Colonic mucosa (tissue), 4 donors: ENCODE measurements at places on chromosomes 4 and X. TPM values are rescaled to one million over a fixed set of nuclear protein-coding genes. Genes with fewer than 3 reads are reported as not detected.

Gene RAB9B
- total RNA-seq, result 0.54 TPM

DNA sequence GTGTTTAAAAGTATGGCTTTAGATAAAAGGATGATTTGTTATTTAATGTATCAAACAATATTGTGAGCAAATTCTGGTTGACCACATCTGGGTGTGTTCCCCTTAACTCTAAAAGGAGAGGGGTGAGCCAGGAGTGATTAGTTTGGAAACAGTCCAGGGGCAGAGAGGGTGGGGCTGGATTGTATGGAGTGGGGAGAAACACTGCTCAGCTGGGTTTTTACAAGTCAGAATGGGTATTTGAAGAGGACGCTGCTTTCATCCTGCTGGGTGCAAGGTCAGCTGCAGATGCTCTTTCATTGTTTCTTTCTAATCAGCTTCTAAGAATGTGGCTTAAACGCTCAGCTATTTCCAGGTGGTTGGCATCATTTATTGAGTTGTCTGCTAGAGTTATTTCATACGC is 82.8 kb upstream of the LIMCH1 start:
- H3K4me1 ChIP-seq, result no peaks in the 10 kb centered on the region
- no peak overlapping the region for H3K4me3 ChIP-seq
- no peaks in the 10 kb centered on the region for H3K36me3 ChIP-seq
- H3K27ac ChIP-seq, result no peak overlapping the region

Gene PAGE2
- total RNA-seq, result not detected

DNA sequence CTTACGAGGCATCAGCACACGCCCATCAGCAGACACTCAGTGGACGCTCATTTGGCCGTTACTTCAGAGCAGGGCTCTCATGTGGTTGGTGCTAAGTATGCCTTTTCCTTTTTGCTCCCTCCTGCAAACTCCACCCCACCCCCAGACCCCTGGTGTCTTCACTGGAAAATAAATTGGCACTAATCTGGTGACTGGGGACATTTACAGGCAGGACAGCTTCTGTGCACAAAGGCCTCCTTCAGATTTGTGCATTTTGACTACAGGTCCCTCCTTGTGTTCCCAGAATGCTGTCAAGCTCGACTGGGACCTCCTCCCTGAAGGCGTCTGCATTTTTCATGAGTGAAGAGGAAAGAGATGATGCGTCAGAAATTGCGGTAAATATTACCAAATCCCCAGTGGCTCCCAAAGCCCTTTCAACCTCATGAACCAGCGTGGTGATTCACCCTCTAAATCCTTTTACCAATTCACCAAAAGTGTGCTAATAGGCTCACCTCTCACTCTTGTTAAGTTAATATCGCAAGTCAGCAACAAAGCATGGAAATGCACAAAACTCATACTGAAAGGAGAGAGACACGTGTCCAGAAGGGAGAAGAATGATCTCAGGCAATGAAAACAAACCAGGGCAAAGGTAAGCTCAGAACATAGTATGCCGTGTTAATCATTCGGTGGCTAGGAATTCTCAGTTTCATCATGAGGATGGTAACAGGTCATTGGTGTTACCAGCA is 119.0 kb downstream of the NKX6-1 start:
- H3K27me3 ChIP-seq, result no peaks in the 10 kb centered on the region
- no peak for DNase-seq
- no peak overlapping the region for H3K27ac ChIP-seq
- H3K36me3 ChIP-seq, result no peaks in the 10 kb centered on the region
- H3K4me1 ChIP-seq, result no peaks in the 10 kb centered on the region

Gene SSX2
- total RNA-seq, result not detected
